Placental epithelial cell (primary cell): ENCODE measurements at places on chromosomes 2 and 18. TPM values are rescaled to one million over a fixed set of nuclear protein-coding genes. Genes with fewer than 3 reads are reported as not detected.

PLEKHH2 gene
- total RNA-seq: 1.2 and 1.8 TPM in 2 replicates

RIT2 gene
- not detected in 2 replicates for total RNA-seq

CFAP65 gene
- not detected in 2 replicates for total RNA-seq

TUBB6 gene
- 242 and 398 TPM in 2 replicates for total RNA-seq

ALK gene
- total RNA-seq: under 0.01 TPM in 2 replicates

ANKZF1 gene
- 34.9 and 45.5 TPM in 2 replicates for total RNA-seq

ADD2 gene
- total RNA-seq: not detected in 2 replicates
